ENCODE measurements at places on chromosomes 7 and 10. TPM values are rescaled to one million over a fixed set of nuclear protein-coding genes. Genes with fewer than 3 reads are reported as not detected.

Gene TEX36
- not detected for total RNA-seq

Gene AGR2
- not detected for total RNA-seq

Gene ANKRD30A
- total RNA-seq: not detected

Gene DLX5
- total RNA-seq: not detected

Gene CH25H
- 6.7 TPM for total RNA-seq

Gene INHBA
- 2.8 TPM for total RNA-seq

Gene FEZF1
- not detected for total RNA-seq
